ENCODE measurements at places on chromosomes 12 and 14. TPM values are rescaled to one million over a fixed set of nuclear protein-coding genes. Genes with fewer than 3 reads are reported as not detected.

The HEBP1 gene
- total RNA-seq, result 6.9 TPM

The AJUBA gene
- 25.9 TPM for total RNA-seq

The KRT75 gene
- total RNA-seq, result 0.12 TPM

The GPR84 gene
- total RNA-seq, result not detected

The GSG1 gene
- total RNA-seq, result 0.15 TPM

The ARHGEF25 gene
- 11.7 TPM for total RNA-seq

- no peak for DNase-seq
Observed at GRCh38 chr12:56107242-56107641, 2.9 kb downstream of the PA2G4 start.

DNA sequence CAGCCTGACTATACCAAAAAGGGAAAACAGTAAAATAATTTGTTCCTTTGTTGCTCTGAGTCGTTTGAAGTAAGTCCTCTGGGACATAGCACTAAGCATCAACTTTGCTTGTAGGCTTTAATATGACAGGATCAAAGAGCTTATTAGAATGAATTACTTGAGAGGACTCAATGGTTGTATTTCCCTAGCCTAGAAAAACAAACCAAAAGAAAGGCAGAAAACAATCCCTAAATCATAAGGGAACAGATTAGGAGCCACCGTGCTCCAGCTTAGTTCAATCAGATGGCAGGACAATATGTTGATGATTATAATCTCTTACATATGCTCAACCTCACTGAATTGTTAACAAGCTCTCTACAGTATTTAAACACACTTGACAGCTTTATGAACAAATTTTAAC, 988.4 kb downstream of the FLRT2 start:
- DNase-seq, result no peak

DNA sequence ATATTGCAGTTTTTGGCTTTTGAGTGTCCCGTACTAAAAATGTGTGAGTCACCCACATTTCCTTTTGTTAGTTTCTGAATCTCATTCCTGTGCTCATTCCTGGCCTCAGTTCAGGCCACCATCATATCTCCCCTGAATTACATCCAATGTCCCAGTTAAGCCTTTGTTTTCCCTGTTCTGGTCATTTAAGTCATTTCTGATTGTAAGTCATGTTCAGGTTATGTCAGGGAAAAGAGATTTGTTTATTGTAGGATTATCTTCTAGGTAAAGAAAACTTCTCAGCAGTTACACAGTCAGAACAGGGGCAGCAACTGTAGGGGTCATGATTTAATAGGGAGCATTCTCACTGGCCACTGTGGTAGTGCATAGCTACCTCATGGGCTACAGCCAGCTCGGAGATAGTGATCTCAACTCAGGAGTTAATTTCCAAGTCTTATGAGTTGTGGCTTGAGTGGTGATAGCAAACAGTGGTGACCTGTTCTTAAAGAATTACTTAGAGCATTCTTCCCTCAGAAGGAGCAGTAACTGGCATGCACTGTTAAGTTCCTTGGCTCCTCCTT, 6.7 kb downstream of the DDX47 start:
- DNase-seq, result peak; percentile 97

DNA sequence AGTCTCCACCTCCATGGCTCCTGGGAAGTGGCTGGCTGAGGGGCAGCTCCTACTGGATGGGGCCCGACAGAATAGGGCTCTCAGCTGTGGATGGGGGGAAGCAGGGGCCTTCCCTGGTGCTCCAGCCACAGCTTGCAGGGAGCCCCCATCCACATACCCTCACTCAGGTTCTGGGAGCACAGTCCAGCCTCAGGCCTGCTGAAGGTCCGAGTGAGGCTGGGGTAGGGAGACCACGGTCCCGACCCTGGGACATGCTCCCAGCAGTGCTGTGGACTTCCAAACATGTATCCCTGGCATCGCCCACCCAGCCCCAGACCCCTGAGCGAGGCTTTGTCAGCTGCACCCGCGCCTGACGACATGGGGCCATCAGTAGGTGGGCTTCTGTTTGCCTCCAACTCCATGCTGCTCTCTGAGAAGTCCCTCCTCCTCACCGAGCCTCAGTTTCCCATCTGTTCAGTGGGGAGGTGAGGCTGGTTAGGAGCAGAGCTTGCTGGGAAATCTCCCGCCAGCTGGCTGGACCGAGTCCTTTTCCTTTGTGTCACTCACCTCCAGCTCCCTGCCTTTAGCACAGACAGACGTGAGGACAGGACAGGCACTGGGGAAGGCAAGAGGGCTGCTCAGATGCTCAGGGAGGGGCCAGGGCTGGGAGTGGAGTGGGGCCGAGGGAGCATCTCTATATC, 9.1 kb upstream of the ATG101 start:
- no peak for DNase-seq

GRCh38 chr12:10068644-10069043, 30.1 kb downstream of the CLEC1A start:
- no peak for DNase-seq

DNA sequence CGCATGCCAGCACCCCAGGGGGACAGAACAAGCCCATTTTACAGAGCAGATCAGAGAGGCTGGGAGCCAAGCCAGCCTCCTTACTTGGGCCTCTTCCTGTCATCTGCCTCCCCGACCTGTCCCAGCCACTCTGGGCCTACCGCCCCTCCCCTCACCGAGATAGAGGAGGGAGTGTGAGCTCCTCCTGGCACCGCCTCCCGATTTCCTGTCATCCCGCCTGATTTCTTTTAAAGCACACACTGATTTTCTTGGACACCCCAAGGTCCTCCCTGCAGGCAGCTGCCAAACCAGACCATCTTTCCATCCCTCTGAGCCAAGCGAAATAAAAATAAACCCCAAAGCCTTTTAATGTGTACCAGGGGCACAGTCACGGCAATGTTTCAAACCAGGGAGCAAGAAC, 108.4 kb downstream of the RFLNA start:
- DNase-seq, result no peak

DNA sequence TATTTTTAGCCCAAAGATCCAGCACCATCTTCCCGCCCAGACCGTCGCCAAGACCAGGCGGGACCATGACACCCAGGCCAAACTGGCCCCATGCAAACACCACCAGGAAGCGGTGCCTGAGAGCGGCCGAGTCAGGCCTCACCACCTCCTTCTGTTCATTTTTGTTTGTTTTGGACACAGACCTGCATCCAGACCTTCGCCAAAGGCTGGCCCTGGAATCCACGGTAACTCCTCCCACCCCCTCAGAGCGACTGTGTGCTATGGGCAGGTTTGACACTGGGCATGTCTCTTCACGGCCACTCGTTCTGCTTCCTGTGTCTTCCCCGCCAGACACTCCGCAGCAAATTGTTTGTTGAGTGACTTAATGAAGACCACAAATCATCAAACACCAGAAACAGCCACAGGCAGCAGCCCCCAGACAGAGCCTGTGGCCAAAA, 47.1 kb downstream of the NCOR2 start:
- no peak for DNase-seq

DNA sequence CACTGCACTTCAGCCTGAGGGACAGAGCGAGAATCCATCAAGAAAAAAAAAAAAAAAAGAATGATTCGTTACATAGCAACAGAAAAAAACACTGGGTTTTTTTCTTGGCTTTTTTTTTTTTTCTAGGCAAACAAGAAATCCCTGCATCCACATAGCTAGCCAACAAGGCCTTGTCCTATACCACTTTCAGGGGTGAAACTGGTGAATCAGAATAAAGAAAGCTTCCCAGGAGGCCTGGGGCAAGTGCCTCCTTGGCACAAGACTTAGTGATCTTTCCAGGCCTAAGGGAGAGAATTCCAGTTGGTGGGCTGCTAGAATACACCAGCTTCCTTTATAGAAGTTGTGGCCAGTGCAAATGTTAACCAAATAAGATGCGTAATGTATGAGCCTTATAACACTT, 90.0 kb downstream of the VCPKMT start:
- no peak for DNase-seq

DNA sequence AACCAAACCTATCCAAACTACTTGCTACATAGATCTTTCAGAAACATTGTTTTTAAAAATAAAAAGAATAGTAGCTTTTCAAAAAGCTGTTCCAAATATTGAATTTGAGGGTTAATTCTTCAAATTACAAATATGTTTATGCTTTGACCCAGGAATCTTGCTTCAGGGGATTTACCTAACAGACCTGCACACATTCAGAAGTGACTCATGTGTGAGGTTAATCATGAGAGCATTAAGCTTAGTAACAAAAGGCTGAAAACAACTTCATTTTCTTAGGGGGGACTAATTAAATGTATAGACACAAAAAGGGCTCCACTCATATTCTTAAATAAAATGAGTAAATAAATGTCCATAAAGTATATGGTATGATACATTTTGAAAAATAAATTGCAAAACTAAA, 672.4 kb upstream of the FLRT2 start:
- DNase-seq, result peak; percentile 17

- DNase-seq, result no peak
Observed at GRCh38 chr12:11753150-11753499, 103.7 kb downstream of the ETV6 start.

DNA sequence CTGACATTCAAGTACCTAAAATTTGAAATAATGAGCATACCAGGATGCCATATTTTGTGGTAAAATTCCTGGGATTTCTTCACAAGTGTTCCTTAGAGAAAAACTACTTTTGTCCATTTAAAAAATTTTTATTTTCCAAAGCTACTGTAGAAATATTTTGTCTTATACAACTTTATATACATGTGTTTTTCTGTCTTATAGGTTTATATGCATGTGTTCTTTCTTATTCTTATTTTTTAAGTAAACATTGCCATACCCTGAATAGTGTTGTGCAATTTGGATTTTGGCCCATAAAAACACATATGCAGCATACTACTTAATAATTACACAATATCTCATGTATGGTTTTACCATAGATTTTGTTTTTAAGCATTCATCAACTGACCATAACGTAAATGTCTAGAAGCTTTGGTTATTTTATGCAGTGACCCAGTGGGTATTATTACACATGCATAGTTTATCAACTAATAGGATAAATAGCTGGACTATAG, 1107.4 kb upstream of the SEL1L start:
- DNase-seq, result no peak

DNA sequence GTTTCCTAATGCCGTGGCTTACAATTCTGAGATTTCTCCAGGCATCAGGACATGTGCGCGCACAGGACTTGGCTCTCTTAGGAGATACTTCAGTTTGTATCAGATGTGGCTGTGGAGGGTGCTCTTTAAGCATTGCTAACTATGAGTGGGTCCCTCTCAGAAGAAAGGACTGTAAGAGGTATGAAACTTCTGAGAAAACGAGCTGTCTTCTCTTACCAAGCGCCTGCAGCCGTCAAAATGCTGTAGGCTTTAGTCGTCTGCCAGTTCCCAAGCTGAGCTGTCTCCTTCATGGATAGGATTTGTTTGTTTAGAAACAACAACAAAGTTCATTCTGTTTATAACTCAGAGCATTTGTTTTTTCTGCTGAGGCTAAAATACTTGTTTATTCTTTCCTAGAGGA, 16.1 kb upstream of the MANSC4 start:
- DNase-seq, result no peak

DNA sequence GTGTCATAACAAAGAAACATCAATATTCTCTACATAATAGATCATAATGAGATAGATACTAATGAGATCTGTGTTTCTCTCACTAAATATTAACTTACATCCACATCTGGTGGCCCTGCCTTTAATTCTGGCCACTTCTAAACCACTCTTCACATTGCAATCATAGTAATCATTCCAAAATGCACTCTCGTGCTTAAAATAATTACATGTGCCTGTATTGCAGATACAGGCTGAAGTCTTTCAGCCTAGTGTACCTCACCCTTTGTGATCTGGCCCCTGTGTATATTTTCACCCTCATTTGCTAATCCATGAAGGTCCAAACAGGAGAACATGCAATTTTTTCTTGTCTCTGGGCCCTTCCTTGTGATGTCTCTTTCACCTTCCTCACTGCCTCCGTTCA, 108.0 kb downstream of the LIN7A start:
- no peak for DNase-seq

- DNase-seq, result no peak
Observed at GRCh38 chr14:68241862-68242487, 422.4 kb downstream of the RAD51B start.

DNA sequence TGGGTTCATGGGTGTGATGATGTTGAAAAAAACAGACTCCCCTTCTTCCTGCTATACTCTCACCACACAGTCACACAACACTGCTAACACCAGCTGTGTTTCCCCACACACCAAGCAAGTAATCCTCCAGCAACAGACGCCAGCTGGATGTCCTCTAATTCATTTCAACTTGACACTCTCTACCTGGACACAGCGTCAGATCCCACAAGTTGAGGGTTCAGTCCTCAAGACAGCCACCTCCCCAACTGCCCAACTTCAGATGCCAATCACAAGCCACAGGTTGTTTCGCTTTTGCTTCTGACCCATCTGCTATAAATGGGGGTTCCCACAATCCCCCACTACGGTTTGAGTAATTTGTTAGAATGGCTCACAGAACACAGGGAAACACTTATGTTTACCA, 49.3 kb downstream of the TMEM30B start:
- DNase-seq, result no peak

DNA sequence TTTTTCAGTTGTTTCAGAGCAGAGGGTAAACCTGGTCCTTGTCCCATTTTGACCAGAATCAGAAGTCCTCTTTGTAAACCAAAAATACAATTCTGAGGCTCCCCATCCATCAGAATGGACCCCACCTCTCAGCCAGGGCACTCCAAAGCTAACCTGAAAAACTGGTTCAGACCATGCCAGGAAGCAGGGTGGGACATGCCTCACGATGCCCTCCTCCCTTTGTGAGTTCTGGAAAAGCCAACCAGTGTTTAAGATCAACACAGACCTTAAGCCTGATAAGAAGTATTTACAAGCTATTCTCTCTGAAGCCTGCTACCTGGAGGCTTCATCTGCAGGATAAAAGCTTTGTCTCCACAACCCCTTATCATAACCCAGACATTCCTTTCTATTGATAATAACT, 35.4 kb downstream of the TNFAIP2 start:
- no peak for DNase-seq

DNA sequence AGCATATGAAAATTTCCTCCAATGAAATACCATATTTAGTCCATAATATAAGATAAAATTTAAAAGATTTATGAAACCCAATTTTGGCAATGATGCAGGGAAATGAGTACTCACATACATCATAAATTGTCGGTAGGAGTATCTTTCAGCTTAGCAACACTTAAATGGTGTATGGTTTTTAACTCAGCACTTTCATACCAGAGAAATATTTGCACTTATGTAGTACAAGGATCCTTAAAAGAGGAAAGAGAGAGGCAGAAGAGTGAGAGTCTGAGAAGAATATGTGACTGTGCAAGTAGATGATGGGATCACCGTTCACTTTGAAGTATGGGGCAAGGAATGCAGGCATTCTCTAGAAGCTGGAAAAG, 379.3 kb upstream of the DCN start:
- no peak for DNase-seq

DNA sequence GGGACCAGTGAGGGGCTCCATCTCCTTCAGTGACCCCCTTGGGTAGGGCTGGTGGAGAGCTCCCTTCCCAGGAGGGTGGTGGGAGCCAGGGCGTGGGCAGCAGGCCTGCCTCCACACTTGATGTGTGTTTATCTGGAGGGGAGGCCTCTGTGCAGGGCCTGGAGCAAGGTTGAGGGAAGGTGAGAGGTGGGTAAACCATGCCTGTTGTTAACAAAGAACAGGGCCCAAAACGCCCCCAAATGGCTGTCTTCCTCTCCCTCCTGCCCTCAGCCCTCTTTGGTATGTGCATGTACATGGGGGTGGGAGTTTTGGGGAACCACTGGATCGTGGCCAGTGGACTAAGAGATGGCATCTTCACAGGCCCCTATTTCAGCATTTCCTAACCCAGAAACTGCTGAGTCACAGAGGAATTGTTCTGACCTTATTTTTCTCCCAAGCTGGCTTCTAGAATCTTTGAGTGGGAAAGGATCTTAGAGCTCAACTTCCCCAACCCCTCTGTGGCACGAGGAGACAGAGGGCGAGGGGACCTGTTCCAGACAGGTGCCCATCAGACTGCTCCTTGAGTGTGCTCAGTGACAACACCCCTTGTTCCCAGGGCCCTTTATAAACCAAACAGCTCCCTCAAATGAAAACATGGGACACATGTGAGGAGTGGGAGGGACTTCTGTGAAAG, 3.6 kb downstream of the SLC48A1 start:
- DNase-seq, result no peak

Measured in H4 (cell line).